ENCODE measurements at places on chromosomes 2 and 18.

DNA sequence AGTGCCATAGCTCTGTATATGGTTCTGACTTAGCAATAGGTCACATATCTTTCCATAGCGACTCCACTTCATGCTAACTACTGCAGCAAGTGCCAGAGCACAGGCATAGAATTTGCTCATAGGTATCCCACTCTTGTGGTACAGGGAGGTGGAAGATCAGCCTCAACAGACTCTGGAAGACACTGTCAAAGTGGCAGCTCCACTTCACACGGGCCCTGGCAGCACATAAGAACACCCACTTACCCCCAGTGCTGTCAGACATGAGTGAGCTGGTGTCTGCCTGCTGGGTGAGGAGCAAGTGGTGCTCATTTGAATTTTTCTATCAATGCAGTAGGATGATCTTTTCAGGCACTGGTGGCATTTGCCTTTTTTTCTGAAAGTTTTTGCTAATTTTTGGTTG, 48.6 kb downstream of the BCL2L11 start:
- H3K4me3 ChIP-seq, result no peak overlapping the region
- H3K4me1 ChIP-seq, result no peaks in the 10 kb centered on the region
- no peak overlapping the region for H3K27ac ChIP-seq
- no peaks in the 10 kb centered on the region for H3K27me3 ChIP-seq
- DNase-seq, result no peak
- peaks cover 8% of the 10 kb centered on the region for H3K36me3 ChIP-seq

DNA sequence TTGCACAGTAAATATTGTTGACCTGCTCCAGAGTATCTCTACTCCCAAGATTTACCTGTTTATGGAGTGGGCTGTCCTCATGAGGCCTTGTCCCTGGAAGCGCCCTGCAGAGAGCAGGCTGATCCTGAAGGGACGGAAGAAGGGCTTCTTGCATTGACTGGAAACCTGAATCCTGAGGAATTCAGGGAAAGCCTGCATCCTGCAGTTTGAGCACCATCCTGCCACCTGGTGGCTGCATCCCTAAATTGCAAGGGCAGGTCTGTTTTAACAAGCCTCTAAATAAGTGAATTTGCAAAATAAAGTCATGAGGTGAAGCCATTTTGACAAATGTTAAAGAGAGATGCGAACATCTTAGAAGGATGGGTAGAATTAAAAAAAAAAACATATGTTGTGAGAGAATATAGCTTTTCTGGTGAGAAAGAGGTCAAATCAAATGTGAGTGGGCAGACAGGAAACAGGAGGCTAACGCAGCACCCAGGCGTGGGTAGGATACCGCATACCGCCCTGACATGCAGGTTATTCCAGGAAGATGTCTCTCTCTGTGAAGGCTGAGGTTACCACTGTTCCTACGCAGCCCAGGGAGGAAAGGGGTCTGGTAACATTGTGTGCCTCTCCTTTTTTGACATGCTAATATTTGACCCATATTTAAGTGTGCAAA, 754.9 kb downstream of the RNF144A start:
- DNase-seq, result no peak
- H3K27me3 ChIP-seq, result no peaks in the 10 kb centered on the region
- H3K4me3 ChIP-seq, result no peak overlapping the region
- no peaks in the 10 kb centered on the region for H3K36me3 ChIP-seq
- H3K4me1 ChIP-seq, result no peaks in the 10 kb centered on the region
- no peak overlapping the region for H3K27ac ChIP-seq

GRCh38 chr2:127197475-127198385, 22.4 kb downstream of the CYP27C1 start:
- DNase-seq, result no peak
- no peaks in the 10 kb centered on the region for H3K27me3 ChIP-seq
- no peak overlapping the region for H3K27ac ChIP-seq
- peaks cover 8% of the 10 kb centered on the region for H3K36me3 ChIP-seq
- peaks cover 7% of the 10 kb centered on the region for H3K4me1 ChIP-seq

- peaks cover 48% of the 10 kb centered on the region for H3K4me1 ChIP-seq
- H3K27ac ChIP-seq, result no peak overlapping the region
- DNase-seq, result no peak
- no peaks in the 10 kb centered on the region for H3K27me3 ChIP-seq
Measured at GRCh38 chr2:241901018-241901380, 31.5 kb downstream of the RTP5 start.

DNA sequence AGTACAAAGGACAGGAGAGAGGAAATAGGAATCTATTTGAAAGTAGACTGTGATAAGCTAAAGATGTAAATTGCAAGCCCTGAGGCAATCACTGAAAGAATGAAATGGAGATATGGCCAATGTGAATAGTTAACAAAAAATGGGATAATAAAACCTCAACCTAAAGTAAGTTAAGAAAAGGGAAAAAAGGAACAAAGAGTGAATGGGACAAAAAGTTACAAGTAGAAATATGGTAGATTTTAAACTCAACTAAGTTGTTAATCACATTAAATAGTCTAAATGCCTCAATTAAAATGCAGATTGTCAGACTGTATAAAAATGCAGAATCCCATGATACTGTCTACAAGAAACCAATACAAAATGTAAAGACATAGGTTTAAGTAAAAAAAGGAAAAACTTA, 165.2 kb upstream of the RBMS1 start:
- H3K4me3 ChIP-seq, result no peak overlapping the region
- DNase-seq, result no peak
- no peak overlapping the region for H3K27ac ChIP-seq
- no peaks in the 10 kb centered on the region for H3K4me1 ChIP-seq
- no peaks in the 10 kb centered on the region for H3K36me3 ChIP-seq

DNA sequence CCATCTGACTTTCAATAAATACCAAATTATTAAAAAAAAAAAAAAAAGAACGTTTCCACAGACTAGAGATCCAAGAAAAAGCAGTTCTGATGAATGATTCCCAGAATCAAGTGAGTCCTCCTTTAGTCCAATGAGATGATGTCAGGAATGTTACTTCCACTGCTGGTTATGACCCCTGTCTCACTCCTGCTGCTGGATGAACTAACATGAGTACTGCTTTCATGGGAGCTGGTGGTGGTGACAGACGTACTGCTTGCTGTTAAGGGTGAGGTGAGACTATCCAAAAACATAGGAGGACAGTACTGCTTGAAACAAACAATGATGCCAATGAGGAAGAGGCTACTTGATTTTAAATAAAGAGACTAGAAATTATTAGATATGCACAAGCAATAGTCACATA, 55.5 kb upstream of the ST8SIA5 start:
- H3K4me3 ChIP-seq, result no peak overlapping the region
- H3K4me1 ChIP-seq, result no peaks in the 10 kb centered on the region
- H3K27ac ChIP-seq, result no peak overlapping the region
- no peaks in the 10 kb centered on the region for H3K27me3 ChIP-seq

- H3K27ac ChIP-seq, result no peak overlapping the region
- no peaks in the 10 kb centered on the region for H3K4me1 ChIP-seq
- peak; percentile 17 for DNase-seq
- H3K27me3 ChIP-seq, result no peaks in the 10 kb centered on the region
- H3K36me3 ChIP-seq, result no peaks in the 10 kb centered on the region
Measured at GRCh38 chr2:104286841-104287240, 567.1 kb upstream of the POU3F3 start.

- H3K36me3 ChIP-seq, result no peaks in the 10 kb centered on the region
- H3K27ac ChIP-seq, result no peak overlapping the region
- no peak overlapping the region for H3K4me3 ChIP-seq
- no peaks in the 10 kb centered on the region for H3K27me3 ChIP-seq
Measured at GRCh38 chr2:136310005-136310495, 192.1 kb upstream of the CXCR4 start.
